Activated CD4-positive, alpha-beta T cell treated with anti-CD3 and anti-CD28 coated beads, Interleukin-2, amount 10 ng/mL, durations not matched to agents 24 days and 14 days (primary cell): ENCODE measurements at places on chromosomes 2 and 18. TPM values are rescaled to one million over a fixed set of nuclear protein-coding genes. Genes with fewer than 3 reads are reported as not detected.
A peak's percentile ranks its signal among the peaks of the same experiment; 100 is the strongest.

RAB17 gene
- total RNA-seq: 0.26 TPM in 1 of 2 replicates, not detected in the other

KDSR gene
- total RNA-seq: 83.9 and 86.9 TPM in 2 replicates

GRCh38 chr18:24993628-24994027, 358.3 kb downstream of the ZNF521 start:
- DNase-seq: no peak
- H3K36me3 ChIP-seq: no peaks in the 10 kb centered on the region
- no peaks in the 10 kb centered on the region for H3K27me3 ChIP-seq
- no peak overlapping the region for H3K27ac ChIP-seq

SLC1A4 gene
- 12.4 and 13.1 TPM in 2 replicates for total RNA-seq

DNA sequence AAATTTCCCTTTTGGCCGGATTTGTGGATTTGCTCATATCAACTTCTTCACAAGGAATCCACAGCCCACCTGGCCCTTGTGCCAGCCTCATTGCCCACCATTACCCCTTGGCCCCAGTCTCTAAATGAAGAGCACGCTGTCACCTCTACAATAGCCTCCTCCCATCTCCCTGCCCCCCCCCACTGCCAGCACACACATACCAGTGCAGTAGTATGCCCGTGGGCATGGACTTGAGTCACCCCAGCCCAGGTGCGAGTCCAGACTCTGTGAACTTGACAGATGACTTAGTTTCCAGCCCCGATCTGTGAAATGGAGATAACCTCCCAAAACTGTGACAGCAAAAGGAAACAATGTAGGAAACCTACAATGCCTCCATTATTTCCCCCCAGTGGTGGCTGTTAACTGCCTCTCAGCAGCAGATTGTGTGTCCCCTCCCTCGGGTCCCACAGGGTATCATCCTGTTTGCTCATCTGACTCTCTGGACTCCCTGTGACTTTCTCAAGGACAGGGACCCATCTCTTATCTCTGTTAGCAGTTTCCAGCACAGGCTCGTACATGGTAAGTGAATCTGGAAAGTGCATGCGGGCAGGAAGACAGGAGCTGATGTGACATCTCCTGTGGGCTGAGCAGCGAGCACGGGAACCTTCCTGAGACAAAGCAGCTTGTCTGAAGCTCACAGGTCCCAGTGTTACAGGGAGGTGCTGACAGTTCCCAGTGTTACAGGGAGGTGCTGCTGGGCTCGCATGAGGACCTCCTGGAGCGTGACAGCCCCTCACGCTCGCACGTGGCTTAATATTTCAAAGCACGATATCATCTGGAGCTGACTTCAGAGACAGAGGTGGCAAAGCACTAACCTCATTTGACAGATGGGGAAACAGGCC, 4.2 kb upstream of the TMEM185B start:
- H3K4me3 ChIP-seq: peak overlapping the region; percentile 58
- DNase-seq: no peak
- H3K27ac ChIP-seq: peak overlapping the region; percentile 90

METTL4 gene
- total RNA-seq: 17.7 and 18.4 TPM in 2 replicates

- no peak overlapping the region for H3K4me3 ChIP-seq
- no peaks in the 10 kb centered on the region for H3K4me1 ChIP-seq
- H3K27me3 ChIP-seq: no peaks in the 10 kb centered on the region
- no peak overlapping the region for H3K27ac ChIP-seq
- H3K36me3 ChIP-seq: peaks cover 2% of the 10 kb centered on the region
These were observed 73.6 kb downstream of the NPAS2 start for GRCh38 chr2:100893392-100894104.

DNA sequence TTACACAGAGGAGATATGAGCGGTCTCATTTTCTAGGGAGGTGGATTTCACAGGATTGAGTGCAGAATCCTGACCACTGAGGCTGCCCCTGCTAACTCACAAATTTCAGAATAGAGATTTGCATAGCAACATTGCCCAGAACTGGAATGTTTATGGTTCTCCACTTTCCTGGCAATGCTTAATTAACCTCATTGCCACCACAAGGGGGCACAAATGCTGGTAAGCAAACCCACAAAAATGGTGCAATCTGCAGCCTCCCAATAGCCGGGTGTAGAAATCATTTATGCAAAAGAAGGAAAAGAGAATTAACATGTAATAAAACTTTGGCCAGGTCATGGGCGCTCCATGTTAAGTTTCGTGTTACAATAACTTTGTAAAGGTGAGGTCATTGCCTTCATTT, 112.4 kb downstream of the CYRIA start:
- no peak overlapping the region for H3K27ac ChIP-seq
- no peaks in the 10 kb centered on the region for H3K36me3 ChIP-seq
- peak; percentile 71 for DNase-seq
- H3K27me3 ChIP-seq: no peaks in the 10 kb centered on the region
- no peak overlapping the region for H3K4me3 ChIP-seq

IL36RN gene
- not detected in 2 replicates for total RNA-seq

EGR4 gene
- total RNA-seq: 1.2 and 1.5 TPM in 2 replicates

- H3K4me3 ChIP-seq: peak overlapping the region; percentile 2
- H3K27ac ChIP-seq: peak overlapping the region; percentile 68
- DNase-seq: peak; percentile 50
- peaks cover 22% of the 10 kb centered on the region for H3K4me1 ChIP-seq
- no peaks in the 10 kb centered on the region for H3K27me3 ChIP-seq
These were observed 671.1 kb downstream of the RNF144A start for GRCh38 chr2:7588295-7588694.
